Iris pigment epithelial cell (primary cell): ENCODE measurements at places on chromosomes 12 and 14.

DNA sequence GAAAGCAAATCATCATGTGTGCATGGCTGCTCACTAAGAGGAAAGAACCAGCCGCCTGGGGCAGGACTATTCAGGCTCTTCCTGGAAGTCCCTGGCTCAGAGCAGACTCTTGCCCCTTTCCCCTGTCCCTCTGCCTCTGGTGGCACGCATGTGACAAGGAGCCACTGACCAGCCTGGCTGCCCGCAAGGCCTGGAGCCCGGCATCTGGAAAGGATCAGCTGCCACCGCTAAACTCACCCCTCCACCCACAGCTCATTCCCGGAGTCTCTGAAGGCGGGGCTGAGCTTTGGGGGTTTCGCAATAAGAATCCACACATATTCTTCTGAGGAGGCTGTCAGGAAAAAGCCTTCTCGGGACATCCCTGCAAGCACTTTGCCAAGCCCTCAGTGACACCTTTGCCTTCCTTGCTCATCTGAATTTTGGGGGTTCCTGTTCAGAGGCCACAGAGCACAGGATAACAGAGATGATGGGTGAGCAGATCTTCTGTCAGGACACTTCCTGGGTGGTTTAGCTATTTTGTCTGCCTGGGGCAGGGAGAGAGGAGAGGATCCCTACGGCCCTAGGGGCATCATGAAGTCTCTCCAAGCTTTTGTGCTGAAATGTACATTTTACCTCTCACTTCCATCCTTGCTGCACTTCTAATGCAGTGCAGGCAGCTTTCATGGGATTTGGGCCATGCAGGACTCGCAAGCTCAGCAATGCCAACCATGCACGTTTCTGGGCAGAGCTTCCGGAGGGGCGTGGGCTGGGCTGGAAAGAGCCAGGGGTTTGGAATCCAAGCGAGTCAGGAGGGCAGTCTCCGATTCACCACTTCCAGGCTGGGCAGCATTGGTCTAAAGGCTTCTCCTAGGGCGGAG is 124.8 kb upstream of the MAP1LC3B2 start:
- DNase-seq = peak; percentile 88

DNA sequence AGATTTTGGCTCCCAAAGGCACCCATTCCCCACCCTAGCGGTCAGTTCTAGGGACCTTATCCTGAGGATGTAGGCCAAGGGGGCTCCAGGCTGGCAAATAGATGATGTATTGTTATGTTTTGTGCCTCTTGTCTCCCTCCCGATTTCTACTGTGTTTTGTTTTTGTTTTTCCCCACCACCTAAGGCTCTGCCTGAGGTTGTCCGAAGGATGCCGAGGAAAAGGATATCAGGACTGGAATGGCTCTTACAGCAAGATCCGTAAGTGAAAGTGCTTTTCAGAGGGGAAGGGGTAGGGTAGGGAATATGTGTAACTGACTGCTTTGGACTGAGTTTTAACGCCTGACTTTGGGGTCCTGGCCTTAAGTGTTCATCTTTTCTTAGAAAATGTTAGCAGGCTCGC is 6.6 kb downstream of the FOXG1 start:
- no peak for DNase-seq

DNA sequence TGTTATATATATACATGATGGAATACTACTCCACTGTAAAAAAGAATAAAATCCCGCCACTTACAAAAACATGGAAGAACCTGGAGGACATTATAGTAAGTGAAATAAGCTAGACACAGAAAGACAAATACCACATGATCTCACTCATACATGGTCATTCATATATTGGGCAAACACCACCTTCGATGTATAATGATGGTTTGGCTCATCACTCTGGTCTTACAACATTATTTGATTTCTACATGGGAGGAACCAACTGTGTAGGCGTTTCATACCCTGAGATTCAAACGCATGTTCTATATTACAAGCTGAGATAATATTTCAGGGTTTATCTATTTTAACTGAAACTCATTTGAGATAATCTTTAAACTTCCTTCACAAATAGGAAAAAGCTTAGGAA is 48.3 kb downstream of the ABCD2 start:
- no peak for DNase-seq

GRCh38 chr14:50383618-50384225 is 13.0 kb downstream of the CDKL1 start:
- DNase-seq = no peak

- no peak for DNase-seq
Measured at GRCh38 chr12:100566887-100567637, 6.4 kb upstream of the GAS2L3 start.

DNA sequence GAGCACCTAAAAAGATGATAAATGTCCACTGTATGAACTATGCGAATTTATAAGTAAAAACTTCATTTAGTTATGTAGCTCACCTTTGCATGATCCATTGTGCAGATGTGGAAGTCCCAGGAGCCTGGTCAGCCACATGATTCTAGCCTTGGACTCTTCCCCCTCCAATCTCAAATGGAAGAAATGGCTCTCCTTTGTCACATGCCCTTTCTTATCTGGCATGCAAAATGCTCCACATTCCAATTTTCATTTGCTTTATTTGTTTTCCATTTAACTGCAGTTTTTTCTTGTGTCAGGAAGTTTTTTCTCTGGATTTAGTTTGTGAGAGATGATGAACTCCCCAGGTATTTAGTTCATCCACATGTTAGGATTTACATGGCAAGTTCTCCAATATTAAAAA is 73.8 kb downstream of the DYRK2 start:
- no peak for DNase-seq

GRCh38 chr12:128661226-128661569 is 162.6 kb downstream of the SLC15A4 start:
- no peak for DNase-seq

GRCh38 chr14:50362764-50363713 is 33.6 kb downstream of the CDKL1 start:
- DNase-seq = peak; percentile 40

DNA sequence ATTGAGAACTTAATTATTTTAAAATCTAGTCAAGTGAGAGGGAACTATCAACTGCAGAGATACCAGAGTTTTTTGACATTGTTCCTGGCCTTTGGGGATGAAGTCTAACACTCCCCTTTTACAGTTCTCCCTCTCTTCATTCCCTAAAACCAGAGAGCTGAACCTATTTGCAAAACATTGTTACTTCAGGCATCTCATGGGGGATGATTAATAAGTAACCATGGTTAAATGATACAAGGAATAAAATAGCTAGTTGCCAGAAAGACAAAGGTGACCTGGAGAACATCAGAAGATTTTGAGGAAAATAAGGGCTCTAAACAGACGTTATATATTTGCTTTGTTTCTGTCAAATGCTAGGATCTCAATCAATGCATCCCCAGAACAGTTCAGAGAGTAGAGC is 42.3 kb downstream of the PDE6H start:
- no peak for DNase-seq

DNA sequence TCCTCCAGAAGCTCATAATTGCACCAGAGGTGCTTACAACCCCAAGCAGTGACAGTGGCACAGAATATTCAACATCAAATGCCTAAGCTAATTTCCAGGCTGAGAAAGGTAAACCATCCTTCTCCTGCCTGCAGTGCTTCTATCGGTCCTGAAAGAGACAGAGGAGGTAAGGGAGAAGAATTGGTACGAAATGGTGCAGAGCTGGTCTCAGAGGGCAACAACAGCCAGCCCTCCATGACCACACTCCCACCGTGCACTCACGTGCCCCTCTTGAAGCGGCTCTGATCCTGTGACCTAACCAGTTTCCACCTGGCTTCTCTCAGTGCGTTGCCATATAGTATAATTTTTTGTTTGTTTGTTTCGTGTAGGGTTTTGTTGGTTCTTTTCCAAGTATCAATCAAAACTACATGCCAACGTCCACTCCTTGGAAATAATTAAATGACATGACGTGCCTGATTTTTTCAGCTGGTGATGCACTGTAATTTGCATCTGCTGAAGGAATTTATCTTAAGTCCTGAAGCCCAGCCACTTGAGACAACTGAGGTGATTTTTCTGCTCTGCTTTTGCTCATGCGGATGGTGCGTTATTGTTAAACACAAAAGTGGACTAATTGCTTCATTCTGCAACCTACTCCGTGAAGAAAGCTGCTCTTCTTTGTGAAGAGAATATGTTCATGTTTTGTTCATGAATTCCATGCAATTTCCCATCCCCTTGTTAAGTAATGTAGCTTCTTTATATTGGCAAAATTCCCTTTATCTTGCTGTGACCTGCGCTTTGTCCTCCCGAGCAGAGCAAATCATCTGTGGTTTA is 1.3 kb upstream of the ATP2A2 start:
- no peak for DNase-seq

DNA sequence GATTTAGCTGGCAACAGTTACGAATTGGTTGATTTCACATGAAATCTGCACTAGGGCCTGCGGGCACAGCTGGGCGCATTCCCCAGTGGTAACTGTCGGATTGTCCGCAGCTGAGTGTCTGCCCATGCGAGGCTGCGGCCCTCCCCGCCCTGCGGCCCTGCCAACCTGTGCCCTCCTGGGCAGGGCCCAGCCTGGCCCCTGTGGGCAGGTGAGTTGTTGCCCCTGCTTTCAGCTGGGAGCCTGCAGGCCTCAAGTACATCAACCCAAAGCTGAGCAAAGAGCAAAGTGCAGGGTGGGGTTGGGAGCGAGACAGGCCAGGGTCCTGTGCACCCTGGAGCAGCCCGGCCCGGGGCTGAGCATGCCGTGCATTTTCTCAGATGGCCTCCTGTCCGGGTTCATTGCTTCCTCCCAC is 89.1 kb downstream of the ADGRD1 start:
- no peak for DNase-seq

DNA sequence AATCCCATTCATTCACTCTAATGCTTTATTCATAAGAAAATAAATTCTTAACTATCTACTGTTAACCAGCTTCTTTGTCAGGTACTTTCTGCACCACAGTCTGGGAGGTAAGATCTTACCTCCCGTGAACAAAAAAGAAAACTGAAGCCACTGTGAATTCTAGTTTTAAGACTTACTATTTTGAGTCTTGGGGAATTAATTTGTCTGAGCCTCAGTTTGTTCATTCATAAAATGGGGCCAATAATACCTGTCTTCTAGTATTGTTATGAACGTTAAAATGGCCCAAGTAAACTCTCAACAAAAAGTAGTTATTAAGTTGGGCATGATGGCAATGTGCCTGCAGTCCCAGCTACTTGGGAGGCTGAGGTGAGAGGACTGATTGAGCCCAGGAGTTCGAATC is 59.5 kb upstream of the BBS10 start:
- no peak for DNase-seq

- DNase-seq = no peak
Measured at GRCh38 chr14:74875941-74876913, at the start of gene PROX2. TSS of gene PROX2 (minus strand) at chr14:74876145. CDS start at chr14:74863834, 12,311 bp downstream.

DNA sequence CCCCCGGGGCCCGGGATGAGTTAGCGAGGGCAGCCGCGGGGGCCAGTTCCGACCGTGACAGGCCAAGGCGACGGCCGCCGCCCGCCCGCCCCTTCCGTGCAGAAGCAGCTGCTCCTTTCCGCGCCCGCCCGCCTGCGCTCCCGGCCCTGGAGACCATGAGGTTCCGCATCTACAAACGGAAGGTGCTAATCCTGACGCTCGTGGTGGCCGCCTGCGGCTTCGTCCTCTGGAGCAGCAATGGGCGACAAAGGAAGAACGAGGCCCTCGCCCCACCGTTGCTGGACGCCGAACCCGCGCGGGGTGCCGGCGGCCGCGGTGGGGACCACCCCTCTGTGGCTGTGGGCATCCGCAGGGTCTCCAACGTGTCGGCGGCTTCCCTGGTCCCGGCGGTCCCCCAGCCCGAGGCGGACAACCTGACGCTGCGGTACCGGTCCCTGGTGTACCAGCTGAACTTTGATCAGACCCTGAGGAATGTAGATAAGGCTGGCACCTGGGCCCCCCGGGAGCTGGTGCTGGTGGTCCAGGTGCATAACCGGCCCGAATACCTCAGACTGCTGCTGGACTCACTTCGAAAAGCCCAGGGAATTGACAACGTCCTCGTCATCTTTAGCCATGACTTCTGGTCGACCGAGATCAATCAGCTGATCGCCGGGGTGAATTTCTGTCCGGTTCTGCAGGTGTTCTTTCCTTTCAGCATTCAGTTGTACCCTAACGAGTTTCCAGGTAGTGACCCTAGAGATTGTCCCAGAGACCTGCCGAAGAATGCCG is 699 bp downstream of the MGAT2 start:
- peak; percentile 60 for DNase-seq

GRCh38 chr14:22526218-22526617 is 62.8 kb downstream of the DAD1 start:
- DNase-seq = no peak

DNA sequence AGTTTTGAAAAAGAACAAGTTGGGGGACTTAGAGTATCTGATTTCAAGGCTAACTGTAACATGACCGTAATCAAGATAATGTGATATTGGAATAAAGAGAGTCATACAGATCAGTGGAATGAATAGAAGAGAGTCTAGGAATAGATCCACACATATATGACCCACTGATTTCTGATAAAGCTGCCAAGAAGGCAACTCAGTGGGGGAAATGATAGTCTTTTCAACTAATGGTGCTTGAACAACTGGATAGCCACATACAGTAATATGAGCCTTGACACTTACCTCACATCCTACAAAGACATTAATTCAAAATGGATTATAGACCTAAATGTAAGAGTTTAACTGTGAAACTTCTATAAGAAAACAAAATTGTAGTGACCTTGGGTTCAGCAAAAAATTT is 3.8 kb downstream of the PRKCH start:
- DNase-seq = no peak

DNA sequence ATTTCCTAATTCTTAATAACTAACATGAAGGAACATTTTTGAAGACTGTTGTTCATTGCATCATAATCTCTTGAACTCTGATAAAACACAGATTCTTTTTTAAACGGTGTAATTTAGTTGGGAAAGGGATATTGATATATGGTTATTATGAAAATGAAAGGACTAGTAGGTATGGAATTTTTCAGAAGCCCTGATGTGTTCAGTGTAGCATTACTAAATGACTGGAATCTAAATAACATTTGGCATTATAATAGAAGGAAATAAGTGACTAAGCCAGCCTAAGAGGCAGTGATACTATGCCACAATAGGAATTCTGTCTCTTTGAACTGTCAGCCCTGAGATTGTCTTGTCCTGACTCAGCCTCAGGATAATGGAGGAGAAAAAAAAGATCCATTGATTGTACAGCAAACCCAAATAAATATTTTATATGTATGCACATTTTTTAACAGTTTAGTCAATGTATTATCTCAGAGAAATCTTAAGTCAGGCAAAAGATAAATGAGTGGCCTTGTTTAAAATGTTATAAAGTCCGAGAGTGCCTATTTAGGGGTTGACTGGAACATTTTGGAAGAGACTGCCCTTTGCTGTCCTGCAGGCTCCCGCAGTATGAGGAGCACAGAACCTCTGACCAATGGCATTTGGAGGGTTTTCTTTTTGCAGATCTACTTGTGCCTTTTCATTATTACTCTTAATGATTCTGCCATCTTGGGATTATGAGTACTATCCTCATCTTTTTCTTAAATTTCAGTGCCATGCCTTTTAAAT is 271.2 kb downstream of the EGLN3 start:
- peak; percentile 63 for DNase-seq

GRCh38 chr12:12524128-12524527 is 38.5 kb downstream of the DUSP16 start:
- DNase-seq = no peak

DNA sequence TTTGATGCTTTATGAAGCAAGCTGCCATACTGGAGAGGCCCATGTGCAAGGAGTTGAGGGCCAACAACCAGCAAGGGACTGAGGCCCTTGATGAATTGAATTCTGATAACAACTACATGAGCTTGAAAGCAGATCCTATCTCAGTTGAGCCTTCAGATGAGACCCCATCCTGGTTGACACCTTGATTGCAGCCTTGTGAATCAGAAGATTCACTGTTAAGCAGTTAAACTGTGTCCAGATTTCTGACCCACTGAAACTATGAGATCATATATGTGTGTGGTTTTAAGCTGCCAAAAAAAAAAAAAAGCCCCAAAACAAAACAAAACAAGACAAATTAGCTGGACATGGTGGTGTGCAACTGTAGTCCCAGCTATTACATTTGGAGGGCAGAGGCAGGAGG is 42.1 kb downstream of the GPR19 start:
- no peak for DNase-seq
